ENCODE measurements at places on chromosomes 1 and 21. TPM values are rescaled to one million over a fixed set of nuclear protein-coding genes. Genes with fewer than 3 reads are reported as not detected.

MYOM3 gene
- total RNA-seq, result 0.42 TPM

LCE1B gene
- not detected for total RNA-seq

DNA sequence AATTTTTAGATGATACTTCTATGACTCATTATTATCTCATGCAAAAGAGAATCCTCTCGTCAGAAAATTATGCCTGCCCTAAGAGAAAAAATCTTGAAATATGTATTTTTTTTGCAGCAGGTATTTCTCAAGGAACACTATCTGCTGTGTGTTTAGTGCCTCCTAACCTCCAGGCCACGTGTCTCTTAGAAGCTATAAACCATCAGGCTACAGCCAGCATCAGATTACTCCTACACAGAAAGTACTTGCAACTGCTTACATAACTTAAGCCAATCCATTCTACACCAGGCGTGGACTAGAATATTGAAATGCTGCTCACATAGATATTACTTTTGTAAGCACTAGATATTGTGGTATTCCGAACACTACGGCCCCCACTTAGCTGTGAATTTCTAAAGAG, 933.4 kb downstream of the PLA2G4A start:
- no peak for DNase-seq

GRCh38 chr1:44270686-44271628, 57.7 kb downstream of the DMAP1 start:
- peak; percentile 64 for DNase-seq

DMBX1 gene
- total RNA-seq, result 0.45 TPM

ACP6 gene
- total RNA-seq, result 8.0 TPM

CCDC185 gene
- total RNA-seq, result not detected

Measured in mesenteric fat pad (tissue), 1 donor.